ENCODE measurements at places on chromosomes 4 and X.

DNA sequence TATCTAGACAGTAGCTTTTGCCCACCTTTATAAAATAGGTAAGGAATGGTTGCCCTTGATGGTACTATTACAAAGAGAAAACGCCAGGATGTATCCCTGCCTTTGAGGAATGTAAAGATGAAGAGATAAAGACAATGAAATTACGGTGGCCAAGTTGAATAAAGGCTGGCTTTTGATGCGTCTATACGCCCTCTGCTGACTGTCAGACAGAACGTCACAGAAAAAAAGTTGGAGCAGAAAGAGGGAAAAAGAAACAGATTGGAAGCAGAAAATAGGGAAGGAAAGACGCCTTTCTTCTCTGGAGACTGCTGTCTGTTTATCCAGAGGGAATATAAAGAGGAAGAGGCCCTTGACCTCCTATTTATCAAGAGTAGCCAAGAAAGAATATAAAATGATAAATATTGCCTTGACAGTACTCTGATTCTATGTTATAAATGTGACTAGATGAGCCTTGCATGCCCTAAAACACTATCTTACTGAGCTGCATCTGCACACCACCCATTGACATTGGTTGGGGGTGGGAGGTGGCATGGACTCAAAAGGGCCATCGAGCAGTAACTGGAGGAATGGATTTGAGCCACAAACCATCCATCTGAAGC, 30.6 kb downstream of the PCDH19 start:
- DNase-seq = no peak

DNA sequence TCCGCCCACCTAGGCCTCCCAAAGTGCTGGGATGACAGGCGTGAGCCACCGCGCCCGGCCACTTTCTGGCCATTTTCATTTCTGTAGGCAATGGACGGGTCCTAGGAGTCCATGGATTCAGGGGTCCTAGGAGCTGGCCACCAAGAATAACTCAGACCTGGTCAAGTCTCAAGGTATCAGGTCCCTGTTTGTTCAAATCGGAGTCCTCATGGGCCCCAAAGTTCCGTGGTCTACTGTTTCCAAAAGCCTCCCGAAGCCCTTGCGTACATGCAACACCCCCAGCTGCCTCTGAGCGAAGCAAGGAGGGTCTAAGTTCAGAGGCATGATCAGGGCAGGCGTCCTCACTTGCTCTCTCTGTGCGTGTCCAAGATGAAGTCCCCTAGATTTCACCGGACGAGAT, 30.1 kb downstream of the P2RY8 start:
- no peak for DNase-seq

DNA sequence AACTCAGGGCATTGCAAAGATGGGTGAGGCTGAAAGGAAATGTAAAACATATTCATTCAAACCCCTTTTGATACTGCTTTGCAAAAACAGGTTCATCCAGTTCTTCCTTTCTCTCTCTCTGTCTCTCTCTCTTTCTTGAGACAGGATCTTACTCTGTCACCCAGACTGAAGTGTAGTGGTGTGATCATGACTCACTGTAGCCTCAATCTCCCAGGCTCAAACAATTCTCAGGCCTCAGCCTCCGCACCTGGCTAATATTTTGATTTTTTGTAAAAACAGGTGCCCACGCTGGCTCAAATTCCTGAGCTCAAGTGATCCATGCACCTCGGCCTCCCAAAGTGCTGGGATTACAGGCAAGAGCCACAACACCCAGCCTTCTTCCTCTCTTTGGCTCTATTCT, 15.6 kb upstream of the DCHS2 start:
- DNase-seq = no peak

- DNase-seq = no peak
Observed at GRCh38 chr4:171876636-171877035, 63.4 kb downstream of the GALNTL6 start.

DNA sequence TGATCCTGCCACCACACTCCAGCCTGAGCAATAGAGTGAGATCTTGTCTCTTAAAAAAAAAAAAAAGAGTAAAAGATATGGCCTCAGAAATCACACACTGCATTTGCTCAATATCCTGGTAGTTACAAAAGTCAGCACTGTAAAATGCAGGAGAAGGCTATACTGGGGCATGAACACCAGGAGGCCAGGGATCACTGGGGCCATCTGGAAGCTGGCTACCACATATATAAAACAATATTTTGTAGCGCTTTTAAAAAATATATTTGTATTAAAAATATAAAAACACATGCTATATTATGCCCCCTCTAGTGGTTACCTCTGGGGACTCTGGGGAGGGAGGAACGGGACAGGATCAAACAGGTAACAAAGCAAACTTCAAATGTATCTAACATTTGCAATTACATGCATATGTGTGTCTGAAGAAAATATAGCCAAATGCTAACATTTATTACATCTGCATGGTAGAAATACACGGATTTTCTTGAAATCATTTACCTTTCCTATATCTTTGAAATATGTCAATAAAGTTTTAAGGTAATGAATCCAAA, 4.0 kb downstream of the C4orf46 start:
- DNase-seq = no peak

GRCh38 chr4:53130896-53131561, 234.8 kb downstream of the SCFD2 start:
- no peak for DNase-seq

GRCh38 chr4:76581077-76581962, 146.3 kb downstream of the SHROOM3 start:
- no peak for DNase-seq

DNA sequence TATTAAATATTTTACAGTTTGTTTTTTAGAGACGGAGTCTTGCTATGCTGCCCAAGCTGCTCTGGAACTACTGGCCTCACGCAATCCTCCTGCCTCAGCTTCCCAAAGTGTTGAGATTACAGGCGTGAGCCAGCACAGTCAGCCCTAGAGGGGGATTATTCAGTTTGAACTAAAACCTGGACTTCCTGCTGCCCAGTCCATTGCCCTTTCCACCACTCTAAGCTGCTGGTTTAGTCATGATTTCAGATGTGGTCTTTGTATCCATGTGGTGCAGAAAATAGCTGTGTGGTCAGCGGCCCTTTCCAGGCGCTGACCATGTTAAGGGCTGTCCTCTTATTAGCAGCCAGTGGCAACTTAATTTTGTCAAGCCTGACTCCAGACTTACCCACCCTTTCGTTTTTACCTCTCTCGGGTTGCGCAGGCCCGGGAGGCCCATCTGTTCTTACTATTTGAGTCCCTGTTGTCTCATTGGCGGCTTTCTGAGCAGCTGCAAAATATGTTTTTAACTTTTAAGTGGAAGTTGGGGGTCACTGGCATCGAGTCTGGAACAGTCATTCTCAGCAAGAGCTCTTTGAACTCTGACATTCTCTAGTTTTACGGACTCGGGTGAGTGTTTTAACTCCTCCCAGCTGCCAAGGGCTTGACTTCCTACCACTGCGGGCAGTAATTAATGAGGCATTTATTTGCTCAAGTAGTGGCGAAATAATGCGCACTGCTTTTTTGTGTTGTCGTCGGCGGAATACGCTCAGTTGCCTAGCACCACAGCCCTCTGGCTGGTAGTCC, 773 bp upstream of the VMA21 start:
- DNase-seq = peak; percentile 87

DNA sequence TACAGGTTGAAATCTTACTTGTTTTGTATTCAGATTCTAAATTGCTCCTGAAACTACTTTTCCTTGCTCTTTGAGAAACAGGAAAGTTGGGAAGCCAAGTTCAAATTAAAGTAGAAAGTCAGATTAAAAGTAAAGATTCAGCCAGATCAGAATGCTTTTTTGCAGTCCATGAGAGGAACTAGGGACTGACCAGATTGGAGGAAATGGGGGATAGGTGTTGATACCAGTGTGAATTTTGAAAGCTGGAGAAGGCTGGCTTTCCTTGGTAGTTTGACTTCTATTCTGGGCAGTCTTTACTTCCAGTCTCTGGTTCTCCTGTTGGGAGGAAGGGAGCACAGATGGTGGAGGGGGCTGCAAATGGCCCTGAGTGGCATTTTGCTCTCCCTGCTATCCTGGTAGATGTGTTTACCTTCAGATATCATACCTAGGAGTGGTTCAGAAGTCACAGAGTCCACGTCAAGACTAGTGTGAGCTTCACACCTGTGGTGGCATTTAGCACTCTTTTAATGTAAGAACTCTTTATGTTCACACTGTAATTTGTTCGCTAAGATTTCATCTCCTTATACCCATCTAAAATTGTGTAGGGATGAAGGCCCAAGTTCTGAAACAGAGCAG, 68.8 kb downstream of the FNIP2 start:
- no peak for DNase-seq

DNA sequence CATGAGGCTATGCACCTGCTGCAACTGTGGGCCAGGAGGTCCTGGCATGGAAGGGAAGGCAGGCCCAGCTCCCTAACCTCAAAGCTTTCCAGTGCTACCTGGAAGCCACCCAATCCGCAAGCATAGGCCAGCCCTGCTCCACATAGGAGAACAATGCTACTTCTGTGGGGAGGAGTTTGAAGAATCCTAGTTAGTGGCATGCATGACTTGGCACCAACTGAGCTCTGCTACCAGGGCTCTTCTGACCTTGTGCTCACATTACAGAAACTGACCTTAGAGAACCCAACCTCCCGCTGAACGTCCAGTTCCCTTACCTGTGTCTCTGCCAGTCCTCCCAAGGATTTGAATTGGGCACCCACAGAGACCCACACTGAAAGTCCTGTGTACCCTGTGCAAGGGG, 58.8 kb downstream of the USP46 start:
- no peak for DNase-seq

DNA sequence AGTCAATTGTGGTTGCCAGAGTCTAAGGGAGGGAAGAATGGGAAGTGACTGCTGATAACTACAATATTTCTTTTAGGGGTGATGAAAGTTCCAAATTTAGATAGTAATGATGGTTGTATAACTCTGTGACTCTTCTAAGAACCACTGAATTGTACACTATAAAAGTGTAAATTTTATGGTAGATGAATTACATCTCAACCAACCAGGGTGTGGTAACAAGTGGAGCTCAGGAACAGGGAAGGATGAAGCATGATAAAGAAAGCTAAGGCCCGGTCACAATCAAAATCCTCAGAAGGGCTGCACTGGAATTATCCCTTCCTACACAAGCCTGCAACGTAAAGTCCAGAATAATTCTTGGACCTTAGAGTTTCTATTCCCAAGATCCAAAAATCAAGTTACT, 143.2 kb downstream of the PPARGC1A start:
- no peak for DNase-seq

- no peak for DNase-seq
Observed at GRCh38 chr4:100989401-100989800, 357.9 kb downstream of the PPP3CA start.

DNA sequence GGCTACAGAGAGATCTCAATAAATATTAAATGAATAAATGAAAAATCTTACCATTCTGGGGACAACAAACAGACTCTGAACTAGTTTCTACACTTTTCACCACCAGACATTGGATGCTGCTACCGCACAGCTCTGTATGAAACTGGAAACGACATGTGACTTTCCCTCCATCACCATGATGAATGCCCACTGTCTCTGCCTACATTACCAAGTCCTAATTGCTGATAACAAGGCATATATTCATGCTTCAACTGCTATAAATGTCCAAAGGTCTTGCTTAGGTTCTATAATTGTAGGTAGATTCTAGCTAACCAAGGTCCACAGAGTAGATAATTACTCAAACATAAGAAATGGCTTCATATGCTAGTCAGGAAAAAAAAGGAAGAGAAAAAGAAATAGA, 399.4 kb upstream of the ADGRL3 start:
- no peak for DNase-seq

DNA sequence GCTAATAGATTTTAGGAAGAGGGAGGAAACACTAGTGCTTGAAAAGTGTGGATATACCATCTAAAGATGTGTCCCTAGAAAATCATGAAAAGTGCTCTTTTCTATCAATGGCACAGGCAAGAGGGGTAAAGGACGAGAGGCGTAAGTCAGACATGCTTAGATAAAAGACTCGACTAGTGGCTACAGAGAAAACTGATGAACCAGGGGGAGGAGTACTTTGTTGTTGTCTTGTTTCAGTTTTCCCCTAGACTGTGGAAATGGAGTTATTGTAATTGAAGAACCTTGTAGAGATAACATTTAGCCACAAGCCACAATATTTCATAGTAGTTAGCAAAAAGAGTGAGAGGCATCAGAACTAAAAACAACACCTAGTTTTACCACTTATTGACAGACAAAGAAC, 21.4 kb downstream of the GALNTL6 start:
- DNase-seq = no peak

DNA sequence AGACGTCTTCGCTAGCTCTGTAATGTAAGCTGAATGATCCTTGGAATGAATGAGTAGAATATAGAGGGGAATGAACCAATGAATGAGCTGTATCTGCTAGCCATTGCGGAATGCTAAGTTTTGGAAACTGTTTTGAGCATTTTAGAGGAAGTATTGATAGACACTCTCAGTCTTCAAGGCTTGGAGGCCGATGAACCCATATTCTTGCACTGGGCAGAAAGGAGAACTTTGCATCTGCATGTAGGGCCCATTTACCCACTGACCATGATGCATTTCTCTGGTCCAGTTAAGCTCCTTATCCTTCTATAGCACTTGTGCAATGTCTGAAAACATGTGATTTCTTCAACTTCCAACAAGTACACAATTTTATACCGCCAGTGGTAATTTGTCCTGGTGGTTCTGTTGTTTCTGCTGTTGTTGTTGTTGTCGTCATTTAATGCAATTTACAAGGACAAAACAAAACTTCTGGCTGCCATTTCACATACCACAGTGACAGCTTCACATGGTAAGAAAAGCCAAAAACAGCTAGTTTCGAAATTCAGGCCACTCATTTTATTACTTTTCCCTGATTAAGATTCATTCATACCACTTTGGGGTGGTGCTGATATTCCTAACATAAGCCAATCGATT, 85.0 kb upstream of the MTM1 start:
- DNase-seq = no peak

DNA sequence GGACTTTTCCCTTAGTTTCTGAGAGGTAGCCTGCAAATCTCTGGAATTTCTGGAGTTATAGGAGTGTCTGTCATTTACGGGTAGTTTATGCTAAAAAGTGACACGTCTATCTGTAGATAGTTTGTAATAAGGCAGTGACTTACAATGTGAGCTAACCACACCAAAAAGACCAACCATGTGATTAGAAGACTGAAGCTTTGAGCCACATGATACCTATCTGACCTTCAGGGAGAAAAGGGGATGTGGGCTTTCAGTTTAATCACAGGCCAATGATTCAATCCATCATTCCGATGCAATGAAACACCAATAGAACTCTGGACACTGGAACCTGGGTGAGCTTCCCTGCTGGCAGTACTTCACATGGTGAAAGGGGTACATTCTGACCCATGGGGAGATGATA, 254.6 kb upstream of the GK2 start:
- no peak for DNase-seq
